ENCODE measurements at places on chromosomes 7 and 10. TPM values are rescaled to one million over a fixed set of nuclear protein-coding genes. Genes with fewer than 3 reads are reported as not detected.
A peak's percentile ranks its signal among the peaks of the same experiment; 100 is the strongest.

DNA sequence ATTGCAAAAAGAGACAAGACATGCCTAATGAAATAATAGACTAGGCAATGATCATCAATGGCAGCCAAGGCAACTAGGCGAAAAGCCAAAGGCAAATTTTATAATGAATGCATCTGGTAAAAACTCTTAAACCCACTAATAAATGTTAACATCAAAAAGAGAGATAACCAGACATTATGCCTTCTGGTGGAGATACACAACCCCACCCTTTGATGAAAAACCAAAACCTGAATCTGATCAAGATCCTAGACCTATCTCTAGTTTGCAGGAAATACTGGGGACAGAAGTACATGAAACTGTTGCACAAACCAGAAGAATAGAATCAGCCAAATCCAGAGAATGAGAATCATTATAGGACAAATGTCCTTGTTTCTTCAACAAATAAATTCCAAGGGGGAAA is 22.0 kb upstream of the GSAP start:
- DNase-seq, result no peak

GRCh38 chr10:23725548-23725947 is 286.7 kb downstream of the OTUD1 start:
- DNase-seq, result no peak

GRCh38 chr10:88379575-88379974 is 203.5 kb downstream of the RNLS start:
- no peak for DNase-seq

CALML3 gene
- total RNA-seq, result 0.11 TPM

DNA sequence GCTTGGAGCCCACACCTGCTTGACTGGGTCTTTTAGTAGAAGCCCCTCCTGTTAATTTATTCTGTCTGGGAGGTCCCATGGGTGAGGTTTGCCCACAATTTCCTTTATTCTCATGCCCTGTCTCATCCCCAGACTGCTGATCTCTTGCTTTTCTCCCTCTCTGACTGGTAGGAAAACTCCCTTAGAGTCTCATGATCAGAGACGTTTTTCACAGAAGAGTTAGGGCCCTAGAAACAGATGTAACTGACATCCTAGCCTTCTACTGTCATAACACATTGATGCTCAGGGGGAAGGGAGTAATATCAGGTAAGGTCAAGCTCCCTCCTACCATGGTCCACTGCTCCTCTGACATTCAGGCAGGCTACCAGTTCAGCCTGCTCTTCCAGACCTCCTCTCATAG is 43.7 kb upstream of the WASL start:
- DNase-seq, result no peak

GRCh38 chr7:120436487-120437060 is 163.6 kb downstream of the KCND2 start:
- no peak for DNase-seq

DENND2A gene
- 32.4 TPM for total RNA-seq

DNA sequence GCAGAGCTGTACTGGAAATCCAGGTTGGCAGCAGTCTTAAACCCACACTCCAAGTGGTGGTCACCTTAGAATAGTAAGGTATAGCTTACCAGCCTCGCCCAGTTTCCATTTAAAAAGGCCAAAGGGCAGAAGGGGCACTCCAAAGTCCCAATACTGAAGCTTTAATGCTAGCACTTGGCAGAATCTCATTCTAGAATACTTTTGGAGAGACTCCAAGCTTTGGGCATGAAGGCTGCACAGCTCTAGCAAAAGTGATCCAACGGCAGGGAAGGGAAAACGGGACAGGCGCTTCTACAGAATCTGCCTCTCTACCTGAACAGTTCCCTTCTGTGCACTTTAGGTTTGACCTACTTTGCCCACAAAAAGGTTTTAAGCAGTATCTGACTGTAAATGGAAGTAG is 19.7 kb downstream of the SMURF1 start:
- DNase-seq, result no peak

- DNase-seq, result peak; percentile 1
Measured at GRCh38 chr10:36534471-36535002, 590.9 kb upstream of the ANKRD30A start.

ZKSCAN1 gene
- 54.0 TPM for total RNA-seq

- no peak for DNase-seq
Measured at GRCh38 chr10:89490596-89491335, 44.6 kb downstream of the SLC16A12 start.

DNA sequence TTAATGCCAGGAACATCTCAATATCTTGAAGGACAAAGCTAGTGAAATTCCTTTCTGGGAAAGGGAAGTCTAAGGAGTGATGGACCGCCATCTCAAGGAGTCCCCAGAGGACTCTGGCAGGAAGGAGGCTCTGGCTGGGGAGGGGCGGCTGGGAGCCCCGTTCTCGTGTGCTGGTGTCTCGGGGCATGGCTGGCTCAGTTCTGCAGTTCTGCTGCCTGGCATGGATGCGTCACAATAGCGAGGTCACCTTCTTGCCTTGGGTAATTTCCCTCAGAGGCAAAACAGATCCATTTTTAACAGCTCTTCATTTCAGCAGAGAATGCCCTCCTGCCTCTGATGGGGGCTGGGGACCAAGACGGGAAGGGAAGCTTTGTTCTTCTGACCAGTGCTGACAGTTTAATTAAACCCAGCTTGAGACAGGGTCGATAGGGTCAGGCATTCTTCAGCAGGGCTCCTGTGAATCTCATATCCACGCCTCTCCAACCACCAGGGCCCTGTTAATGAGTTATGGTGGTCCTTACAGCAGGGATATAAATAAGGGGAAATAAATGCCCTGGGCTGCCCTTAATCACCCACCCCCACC is 35.7 kb downstream of the SLIT1 start:
- no peak for DNase-seq

GRCh38 chr7:157459966-157460365 is 123.2 kb downstream of the DNAJB6 start:
- no peak for DNase-seq

- DNase-seq, result peak; percentile 19
Measured at GRCh38 chr7:3274131-3274530, 26.9 kb upstream of the SDK1 start.

DNA sequence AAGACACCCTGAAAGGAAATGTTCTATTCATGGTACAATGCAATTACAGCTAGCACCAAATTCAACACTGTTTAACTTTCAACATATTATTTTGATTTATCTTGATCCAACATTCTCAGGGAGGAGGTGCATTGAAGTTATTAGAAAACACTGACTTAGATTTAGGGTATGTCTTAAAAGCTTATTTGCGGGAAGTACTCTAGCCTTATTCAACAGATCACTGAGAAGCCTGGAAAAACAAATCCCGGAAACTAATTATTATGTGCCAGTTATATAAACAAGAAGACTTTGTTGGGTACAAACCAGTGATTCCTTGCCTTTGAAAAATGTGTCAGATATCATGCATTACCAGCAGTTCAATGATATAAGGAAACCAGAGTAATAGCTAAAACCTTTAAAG is 160.1 kb downstream of the CFTR start:
- DNase-seq, result no peak

GRCh38 chr10:132136097-132136521 is 50.6 kb upstream of the DPYSL4 start:
- no peak for DNase-seq

- no peak for DNase-seq
Measured at GRCh38 chr10:129056734-129057689, 410.0 kb upstream of the MGMT start.

DNA sequence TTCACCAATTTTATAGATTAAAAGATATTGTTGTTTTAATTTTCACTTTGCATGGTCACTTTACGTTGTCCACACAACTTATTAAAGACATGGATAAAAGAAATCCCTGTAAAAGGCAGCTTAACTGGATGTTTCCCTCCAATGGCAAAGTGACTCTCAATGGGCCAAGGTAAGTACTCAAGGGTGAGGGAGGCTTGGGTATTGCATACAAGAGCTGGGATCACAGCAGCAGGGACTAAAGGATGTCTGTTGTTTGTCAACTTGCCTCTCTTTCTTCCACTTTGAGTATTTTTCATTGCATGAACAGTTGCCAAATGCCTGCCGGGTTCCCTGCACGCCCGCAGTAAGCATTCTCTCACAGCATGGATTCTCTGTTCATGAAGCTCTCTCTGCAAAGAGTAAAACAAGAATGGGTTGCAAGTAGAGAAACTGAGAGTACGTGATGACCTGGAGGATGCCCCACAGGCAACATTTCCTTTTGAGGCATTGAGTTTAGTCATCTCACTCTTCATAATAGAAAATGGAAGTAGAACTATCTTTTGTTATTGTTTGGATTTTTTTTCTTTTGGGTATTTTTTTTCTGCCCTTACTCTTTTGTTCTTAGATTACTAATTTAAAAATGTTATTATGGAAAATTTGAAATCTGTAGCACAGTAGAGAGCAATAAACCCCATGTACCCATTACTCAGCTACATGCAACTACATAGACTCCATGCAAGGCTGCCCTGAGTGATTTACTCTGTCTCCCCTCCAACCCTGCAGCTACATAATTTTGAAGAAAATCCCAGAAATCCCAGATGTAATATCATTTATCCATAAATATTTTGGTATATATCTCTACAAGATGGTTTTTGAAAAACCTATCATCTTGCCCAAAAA is 26.3 kb downstream of the GPR141 start:
- DNase-seq, result no peak

- DNase-seq, result no peak
Measured at GRCh38 chr7:38257350-38257677, 16.1 kb downstream of the TARP start.

DNA sequence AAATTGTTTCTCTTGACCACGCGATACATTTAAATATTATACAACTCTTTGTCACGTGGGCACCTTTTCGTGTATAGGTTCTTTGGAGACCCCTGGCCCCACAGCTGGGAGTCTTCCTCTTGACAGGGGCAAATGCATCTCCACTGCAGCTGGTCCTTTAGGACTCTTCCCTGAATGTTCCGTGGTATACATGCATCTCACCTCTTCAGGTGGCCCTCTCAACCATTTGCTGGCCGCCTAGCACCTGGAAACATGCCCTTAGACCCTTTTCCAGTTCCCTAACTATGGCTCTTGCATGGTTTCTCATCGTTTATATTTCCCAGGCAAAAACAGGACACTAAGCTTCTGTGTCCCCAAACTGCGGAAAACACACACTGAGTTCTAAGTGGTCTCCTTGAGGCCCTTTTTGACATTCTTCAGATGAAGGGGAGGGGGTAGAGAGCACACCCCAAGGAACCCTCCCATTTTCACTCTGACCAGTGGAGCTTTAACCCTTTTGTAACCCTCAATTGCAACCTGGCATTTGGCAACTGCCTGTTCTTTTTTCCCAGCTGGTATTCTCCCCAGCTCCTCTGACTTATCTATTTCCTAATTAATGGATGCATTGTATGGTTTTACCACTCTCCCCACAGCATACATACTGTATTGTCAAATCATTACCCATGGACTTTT is 20.6 kb downstream of the HNRNPA2B1 start:
- DNase-seq, result no peak

CRPPA gene
- total RNA-seq, result 3.6 TPM

NPSR1 gene
- total RNA-seq, result not detected

- DNase-seq, result peak; percentile 46
Measured at GRCh38 chr7:2843711-2844152, 376 bp downstream of the GNA12 start.

- no peak for DNase-seq
Measured at GRCh38 chr10:63210611-63211196, 77.6 kb downstream of the NRBF2 start.

PTF1A gene
- not detected for total RNA-seq

UCMA gene
- not detected for total RNA-seq

- DNase-seq, result no peak
Measured at GRCh38 chr7:140333223-140333622, 65.1 kb downstream of the SLC37A3 start.

DNA sequence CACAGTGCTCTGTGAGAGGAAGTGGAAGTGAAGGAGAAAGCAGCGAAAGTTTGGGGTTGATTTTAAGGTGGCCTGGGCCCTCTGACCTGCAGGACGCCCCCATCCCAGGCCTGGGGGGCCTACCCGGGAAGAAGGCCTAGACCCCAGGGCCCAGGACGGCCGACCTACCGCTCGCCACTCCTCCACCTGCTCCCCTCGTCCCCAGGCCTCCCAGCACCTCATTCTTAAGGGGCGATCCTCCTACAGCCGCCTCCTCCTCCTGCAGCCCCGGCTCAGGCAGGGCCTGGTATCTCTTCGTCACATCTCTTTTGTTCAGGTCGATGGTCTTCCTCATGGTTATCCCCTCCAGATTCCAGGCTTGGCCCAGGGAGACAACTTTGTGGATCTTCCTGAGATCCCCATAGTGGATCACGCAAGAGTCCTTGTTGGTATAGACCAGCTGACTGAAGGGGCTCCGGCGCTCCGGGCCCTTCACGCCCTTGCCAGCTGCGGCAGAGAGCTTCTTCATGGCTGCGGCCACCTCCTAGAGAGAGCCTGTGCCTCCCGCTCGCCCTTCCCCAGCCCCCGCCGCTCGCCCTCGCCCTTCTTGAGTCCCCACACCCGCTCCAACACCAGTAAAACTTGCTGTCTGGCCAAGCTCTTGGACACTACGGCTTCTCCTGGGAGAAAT is 117.5 kb downstream of the OR13A1 start:
- DNase-seq, result no peak

PDE1C gene
- 14.3 TPM for total RNA-seq

ING3 gene
- total RNA-seq, result 24.9 TPM

DNA sequence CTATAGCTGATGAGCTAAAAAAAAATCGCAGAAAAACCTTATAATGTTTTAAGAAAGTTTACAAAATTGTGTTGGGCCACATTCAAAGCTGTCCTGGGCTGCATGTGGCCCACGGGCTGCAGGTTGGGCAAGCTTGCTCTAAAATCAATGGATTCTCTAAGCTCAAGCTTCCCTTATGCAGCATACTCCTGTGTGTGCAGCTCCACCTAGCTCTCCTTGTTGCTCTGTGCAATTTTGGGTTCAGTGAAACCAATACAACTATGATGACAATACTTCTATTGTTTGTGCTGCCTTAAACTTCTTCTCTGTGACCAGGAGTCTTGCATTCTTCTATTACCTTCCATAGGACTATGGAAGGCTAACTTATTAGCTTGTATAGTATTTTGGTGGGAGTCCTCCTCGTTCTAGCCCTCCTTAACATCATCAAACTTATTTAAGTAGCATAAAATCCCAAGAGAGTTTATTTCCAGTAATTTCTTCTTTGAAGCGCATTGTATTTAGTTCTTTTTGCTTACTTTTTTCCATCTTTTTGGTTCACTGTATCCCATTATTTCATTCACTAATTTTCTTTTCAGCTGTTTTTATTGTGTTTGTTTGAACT is 170.9 kb upstream of the SMIM30 start:
- DNase-seq, result peak; percentile 23

- no peak for DNase-seq
Measured at GRCh38 chr10:89262086-89263051, 10.8 kb upstream of the LIPA start.

ODAD2 gene
- 16.6 TPM for total RNA-seq

DNA sequence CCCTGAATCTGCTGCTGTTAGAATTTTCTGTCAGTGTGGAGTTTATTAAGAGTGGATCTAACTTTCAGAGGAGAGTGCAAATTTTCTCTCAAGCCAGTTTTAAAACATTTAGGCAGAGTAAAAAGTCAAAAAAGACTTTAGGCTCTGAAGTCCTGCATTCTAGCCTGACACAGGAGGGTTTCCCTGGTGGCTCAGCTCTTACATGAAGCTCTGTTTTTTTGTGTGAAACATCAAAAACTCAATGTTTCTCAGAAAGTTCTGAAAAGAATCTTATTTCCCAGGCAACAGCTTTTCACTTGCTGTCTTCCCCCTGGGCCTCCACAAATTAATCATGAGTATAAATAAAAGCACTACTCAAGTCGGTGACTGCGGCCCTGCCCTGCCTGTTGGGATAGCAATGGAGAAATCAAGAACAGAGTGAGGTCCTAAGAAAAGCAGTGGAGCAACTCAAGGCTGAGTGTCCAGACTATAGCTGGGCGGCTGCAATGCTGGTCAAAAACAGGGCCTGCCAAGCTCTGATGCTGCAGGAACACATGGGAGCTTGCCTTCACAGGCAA is 22.3 kb upstream of the WDR11 start:
- DNase-seq, result no peak

Data from lung (tissue), 17 donors.